ENCODE measurements at places on chromosomes 1 and 21.

- peak; percentile 30 for DNase-seq
Measured at GRCh38 chr1:50658459-50659076, 235.3 kb upstream of the DMRTA2 start.

GRCh38 chr1:80436851-80437250, 1363.9 kb upstream of the ADGRL2 start:
- DNase-seq, result no peak

- DNase-seq, result no peak
Measured at GRCh38 chr1:113747376-113747775, 11.9 kb downstream of the PHTF1 start.

GRCh38 chr1:110687250-110687649, 12.5 kb upstream of the KCNA3 start:
- DNase-seq, result no peak

- DNase-seq, result no peak
Measured at GRCh38 chr1:184945029-184945428, 29.3 kb downstream of the NIBAN1 start.

GRCh38 chr21:38735626-38736206, 70.0 kb upstream of the ETS2 start:
- DNase-seq, result no peak

DNA sequence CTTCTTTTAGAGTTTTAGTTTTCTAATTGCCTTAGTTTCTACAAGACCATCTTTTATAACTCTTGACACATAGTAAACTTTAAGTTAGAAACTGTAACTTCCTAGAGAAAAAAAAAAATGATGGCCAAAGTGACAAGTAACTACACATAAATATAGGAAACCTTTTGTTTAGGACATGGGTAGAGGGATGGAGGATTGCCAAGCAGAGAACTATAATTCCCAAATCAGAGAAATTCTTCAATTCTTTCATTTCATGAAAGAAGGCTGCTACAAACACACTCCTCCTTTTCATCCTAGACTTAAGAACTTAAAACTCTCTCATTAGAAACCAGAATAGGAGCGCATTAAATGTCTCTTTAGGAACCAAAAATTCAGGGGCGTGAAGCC, 125.0 kb downstream of the PTPN14 start:
- no peak for DNase-seq

DNA sequence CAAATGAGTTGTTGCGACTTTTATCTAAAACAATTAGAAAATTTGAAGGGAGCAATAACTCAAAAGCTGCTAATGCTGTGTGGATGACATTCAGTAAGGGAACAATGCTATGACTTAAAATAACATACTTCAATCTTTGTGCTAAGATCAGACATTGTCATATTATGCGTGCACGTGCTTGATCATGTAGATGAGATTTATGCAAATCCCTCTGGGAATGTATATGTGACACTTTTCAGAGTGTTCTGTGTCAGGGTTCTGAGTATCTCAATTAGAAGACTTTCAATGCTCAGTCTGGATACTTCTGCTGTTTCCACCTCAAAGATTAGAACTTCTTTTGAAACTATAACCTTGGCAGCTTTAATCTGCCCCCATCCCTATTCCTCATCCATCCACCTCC, 18.6 kb upstream of the POU2F1 start:
- no peak for DNase-seq

- no peak for DNase-seq
Measured at GRCh38 chr1:161079436-161080110, 9.8 kb downstream of the NECTIN4 start.

GRCh38 chr1:155250246-155250632, 5.0 kb downstream of the ENTREP3 start:
- no peak for DNase-seq

DNA sequence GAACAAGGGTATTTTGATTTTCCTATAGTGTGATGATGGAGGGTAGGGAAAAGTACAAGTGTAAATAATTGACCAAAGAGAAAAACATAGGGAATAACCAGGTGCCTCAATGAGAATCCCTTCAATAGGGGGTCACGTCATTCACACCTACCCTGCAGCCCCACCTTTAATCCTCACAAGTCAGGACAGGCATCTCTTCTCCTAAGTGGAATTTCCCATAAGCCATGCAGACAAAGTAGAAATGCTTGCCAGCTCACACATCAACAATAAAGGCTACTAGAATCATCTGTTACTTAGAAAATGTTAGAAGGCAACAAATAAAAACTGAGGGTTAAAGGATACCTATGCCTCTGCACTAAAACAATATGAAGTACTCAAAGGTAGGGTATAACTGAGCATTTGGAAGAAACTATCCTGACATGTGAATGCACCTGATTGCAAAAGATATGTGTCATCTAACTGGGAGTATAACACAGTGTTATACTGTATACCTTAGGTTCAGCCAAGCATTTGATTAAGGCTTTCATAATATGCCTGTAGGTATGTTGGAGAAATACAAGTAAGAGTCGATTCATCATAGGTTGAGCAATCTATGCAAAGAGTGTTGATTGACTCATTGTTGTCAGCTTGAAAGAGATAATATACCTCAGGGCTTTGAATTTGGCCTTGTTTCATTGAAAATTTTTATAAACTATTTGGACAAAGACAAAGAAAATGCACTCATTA, 32.4 kb upstream of the ATP1A1 start:
- DNase-seq, result no peak

GRCh38 chr1:183922197-183922596, 115.3 kb downstream of the COLGALT2 start:
- no peak for DNase-seq

DNA sequence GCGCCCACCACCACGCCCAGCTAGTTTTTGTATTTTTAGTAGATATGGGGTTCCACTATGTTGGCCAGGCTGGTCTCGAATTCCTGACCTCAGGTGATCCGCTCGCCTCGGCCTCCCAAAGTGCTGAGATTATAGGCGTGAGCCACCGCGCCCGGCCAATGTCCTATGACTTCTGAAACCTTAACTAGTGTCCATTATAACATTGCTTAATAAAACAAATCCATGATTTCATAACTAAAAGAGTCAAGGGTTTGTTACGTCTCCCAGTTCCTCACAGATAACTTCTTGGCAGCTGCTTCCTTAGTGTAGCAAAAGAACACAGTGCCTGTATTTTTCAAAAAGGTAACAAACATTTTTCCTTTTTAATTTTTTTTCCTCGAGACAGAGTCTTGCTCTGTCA, 53.6 kb downstream of the FBXO42 start:
- DNase-seq, result no peak

- no peak for DNase-seq
Measured at GRCh38 chr1:78092643-78093042, 46.9 kb downstream of the GIPC2 start.

DNA sequence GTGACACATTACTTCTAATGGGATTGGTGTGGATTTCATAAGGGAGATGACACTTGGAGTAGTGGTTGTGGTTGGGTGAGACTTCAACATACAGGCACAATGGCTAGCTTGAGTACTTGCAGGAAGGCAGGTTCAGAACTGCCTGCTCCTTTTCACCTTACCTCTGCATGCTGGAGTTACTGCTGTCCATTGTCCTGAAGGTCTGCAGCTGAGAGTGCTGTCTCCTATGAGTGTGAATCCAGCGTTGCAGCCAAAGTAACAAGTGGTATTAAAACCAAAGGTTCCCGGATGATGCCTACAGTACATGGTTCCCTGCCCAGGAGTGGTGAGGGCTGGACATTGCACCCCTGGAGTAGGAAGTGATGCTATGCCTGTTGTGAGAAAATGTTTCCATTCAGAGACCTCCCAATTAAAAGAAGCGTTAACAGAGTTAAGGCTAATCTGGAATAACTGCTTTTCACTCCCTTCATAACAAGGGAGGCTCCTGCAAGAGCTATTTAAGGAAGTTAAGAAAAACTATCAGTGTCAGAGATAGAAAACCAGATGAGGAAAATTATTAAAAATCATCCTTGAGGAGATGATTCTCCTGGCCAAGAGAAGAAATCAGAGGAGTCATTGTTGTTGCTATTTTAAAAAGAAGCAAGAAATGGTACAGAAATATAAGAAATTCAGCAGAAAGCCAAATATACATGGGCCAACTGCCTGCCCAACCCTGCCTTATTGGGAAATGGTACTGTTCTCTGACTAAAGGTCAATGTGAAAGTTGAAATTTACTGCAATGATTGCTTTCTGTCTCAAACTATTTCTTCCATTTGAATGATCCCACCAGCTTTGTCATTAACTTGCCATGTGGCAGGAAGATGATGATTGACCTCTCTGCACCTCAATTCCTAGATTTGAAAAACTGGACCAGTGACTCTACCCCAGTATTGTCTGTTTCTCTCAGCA, 9.8 kb upstream of the F5 start:
- peak; percentile 30 for DNase-seq

- DNase-seq, result peak; percentile 52
Measured at GRCh38 chr1:155125946-155126555, 1.6 kb upstream of the EFNA1 start.

GRCh38 chr1:154342836-154343472, 17.6 kb downstream of the ATP8B2 start:
- no peak for DNase-seq

DNA sequence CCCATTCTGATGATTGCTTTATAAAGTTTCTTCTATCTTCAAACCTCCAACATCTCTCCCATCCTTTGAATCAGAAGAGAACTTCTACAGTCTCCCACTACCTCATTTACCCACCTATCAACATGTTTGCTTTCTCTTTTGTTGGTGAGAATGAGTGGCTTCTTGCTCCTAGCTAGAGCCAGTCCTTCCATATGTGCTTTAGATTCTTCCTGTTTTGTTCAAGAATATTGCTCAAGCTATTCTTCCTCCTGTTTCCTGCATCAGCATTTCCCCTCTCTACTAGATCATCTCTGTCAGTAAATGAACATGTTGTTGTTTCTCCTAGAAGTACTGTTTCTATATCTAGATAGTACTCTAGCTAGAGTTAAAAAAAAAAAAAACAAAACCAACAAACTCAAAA, 6.3 kb downstream of the ATF6 start:
- DNase-seq, result peak; percentile 28

DNA sequence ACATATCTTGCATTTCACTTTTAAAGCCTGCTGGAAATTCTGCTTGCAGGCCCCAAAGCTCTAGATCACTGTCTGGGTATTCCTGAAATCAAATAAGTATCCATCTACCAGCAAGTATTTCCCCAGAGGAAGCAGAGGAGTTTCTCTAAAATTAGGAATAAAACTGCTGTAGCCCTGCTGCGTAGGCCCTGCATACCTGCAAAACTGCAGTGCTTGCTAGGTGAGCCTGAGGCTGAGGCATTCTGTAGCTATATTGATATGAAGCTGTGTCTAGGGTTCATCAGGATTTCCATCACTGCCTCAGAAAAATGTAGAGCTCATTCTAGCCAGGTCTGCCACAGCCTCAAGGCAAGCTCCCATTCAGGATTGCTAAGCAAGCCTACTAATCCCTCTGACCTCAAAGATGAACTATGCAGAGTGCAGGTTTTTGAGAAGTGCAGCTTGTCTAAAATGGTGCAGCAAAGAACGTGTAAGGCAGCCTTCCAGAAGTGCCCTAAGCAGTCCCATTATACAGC, 28.7 kb downstream of the NPHS2 start:
- DNase-seq, result no peak

DNA sequence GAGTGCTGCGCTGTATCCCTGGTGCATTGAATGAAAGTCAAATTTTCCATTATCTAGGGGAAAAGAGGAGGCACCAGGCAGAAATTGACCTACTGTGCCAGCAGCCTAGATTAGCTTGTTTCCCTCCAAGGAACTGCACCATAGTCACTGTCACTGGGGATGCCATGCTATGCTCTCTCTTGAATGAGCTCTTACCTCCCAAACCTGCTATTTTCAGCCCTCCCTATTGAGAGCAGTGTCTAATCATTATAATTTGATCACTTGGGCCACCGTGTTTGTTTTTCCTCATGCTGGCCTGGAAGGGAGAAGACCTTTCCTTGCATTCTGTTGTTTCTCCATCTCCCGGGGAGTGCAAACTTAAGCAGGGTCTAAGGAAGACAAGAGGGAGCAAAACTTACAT, 492.9 kb downstream of the SIPA1L2 start:
- no peak for DNase-seq

DNA sequence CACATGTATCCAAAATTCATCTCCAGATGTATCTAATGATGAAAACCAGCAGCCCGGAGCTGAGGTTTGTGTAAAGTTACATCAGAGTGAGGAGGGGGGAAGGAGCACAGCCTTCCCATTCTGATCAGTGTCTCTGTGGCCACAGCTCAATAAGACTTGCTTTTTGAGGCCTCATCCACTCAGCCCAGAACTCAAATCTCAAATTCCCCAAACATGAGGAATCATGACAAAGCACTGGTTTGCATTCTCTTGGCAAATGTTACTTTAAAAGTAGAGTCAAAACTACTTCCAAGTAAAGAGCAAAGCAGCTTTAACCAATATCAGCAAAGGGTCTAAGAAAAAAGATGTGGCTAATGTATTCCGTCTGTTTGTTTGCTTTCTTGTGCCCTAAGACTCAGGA, 30.9 kb downstream of the CCN1 start:
- peak; percentile 83 for DNase-seq

DNA sequence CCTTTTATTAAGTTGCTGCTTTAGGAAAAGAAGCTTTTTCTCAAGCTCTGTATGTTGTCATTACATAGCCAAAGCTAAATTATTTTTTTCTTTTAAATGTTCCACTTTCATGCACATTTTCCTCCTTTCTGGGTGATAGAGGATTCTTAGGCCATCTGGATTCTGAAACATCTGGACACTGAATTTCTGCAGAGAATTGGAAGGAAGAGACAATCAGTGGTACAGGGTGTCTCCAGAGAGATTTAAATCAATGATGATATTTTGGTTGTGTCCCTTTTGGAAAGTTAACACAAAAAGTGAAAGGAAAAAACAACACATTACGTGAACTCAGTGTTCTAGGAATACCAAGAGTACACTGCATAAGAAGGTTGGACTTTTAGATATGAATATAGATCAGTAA, 211.4 kb upstream of the PKN2 start:
- no peak for DNase-seq

- no peak for DNase-seq
Measured at GRCh38 chr1:243542739-243543415, 287.0 kb downstream of the SDCCAG8 start.

GRCh38 chr1:22229379-22229778, 86.5 kb upstream of the WNT4 start:
- DNase-seq, result peak; percentile 79

DNA sequence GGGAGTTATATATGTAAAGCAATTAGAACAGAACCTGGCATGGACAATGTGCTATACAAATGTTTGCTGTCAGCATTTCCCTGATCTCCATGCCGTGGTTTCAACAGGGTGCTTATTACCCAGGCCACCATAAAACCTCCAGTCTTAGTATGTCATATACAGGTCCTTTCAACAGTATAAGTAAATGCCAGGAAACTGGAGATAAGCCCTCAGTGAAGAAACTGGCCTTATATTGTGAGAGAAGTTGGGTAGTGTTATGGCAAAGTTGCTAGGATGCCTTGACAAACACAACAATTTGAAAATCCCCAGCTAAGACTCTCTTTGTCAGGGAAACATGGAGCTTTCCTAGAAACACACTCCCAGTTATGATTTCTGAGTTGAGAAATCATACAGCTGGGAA, 850.2 kb upstream of the ADAMTS5 start:
- DNase-seq, result peak; percentile 81

- DNase-seq, result peak; percentile 89
Measured at GRCh38 chr1:172588296-172589291, 55.6 kb downstream of the SUCO start.
